ENCODE measurements at places on chromosomes 7 and 10.

DNA sequence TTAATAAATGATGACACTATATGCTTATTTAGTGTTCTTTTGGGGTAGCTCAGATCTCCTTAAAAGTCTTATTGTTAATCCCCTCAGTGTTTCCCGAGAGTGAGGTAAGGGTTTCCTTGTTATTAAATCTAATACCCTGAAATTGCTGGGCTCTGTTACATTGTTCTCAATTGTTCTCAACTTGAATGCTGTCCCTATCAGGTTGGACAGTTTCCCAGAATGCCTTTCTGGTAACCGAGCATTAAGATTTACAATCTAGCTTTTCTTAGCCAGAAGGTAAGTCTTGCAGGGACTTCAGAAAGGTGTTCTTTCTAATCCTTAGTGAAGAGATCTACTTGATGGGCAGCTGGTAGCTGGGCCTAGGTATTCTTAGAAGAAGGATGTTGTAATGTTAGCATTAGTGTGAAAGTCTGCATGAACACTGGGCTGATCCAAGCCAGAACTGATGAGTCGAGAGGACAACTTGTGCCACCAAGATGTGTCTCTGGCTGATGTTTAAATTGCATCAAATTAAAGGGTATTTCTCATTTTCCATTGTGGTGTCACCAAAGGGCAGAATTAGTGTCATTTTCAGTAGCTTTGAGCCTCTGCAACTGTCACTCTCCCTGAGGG, 89.9 kb downstream of the SND1 start:
- no peak for DNase-seq

GRCh38 chr7:13880789-13881188, 108.7 kb downstream of the ETV1 start:
- DNase-seq, result no peak

- no peak for DNase-seq
Measured at GRCh38 chr10:33136271-33136670, 178.2 kb upstream of the ITGB1 start.

DNA sequence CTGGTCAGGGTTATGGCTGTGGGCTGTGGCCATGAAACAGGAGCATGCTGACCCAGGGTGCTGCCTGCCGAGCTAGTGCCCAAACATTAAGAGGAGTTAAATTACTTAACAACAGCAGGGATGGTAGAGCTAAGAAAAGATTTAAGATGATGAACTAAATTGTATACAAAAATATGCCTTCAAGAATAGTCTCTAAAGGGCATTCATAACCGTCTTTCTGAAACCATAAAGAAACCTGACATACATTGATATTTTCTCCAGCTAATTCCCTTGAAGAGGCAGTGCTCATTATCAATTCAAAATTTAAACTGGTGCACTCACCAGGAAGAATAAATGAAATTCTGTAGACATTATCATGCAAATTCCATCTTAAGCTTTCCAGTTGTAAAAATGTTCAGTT, 265.8 kb upstream of the TAC1 start:
- DNase-seq, result no peak

GRCh38 chr7:75649462-75649861, 89.3 kb downstream of the HIP1 start:
- no peak for DNase-seq

DNA sequence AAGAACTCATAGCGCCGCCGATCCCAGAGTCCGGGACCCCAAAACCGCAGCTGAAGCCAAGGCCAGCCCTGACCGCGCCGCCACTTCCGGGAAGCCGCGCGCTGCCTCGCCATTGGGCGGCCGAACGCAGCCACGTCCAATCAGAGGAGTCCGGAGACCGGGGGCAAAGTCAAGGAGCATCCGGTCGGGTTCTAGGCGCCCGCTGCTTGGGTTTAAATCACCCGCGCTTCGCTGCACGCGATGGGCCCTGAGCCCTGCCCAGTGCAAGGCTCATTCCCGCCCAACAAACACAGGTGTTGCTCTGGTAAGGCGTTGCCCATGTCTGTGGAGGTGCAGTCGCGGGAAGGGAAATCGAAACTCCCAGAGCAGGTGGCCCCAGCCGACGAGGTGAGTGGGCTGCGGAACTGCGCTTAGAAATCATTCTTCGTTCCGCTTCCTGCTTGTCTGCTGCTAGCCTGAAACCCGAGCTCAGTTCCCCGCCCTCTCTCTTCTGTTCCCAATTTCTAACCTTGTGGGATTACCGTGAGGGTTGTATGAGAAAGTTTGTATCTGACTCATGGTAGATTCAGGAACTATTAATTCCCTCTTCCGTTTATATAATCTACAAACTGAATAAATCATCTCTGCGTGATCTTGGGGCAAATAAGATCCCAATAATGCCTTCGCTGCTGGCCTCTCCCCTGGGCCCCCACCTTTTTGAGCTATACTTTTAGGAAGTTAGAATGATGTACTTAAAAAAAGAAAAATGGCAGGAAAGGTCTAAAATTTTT, at the start of gene DCLRE1C:
Gene DCLRE1C, minus strand, starts transcription at position 96 of the 770 bp plus-strand sequence. Its CDS starts 86 bp downstream, at position 10.
- peak; percentile 79 for DNase-seq

- DNase-seq, result no peak
Measured at GRCh38 chr10:103849880-103850571, 5.3 kb downstream of the SH3PXD2A start.

GRCh38 chr10:17257466-17258321, 29.7 kb downstream of the VIM start:
- peak; percentile 42 for DNase-seq

DNA sequence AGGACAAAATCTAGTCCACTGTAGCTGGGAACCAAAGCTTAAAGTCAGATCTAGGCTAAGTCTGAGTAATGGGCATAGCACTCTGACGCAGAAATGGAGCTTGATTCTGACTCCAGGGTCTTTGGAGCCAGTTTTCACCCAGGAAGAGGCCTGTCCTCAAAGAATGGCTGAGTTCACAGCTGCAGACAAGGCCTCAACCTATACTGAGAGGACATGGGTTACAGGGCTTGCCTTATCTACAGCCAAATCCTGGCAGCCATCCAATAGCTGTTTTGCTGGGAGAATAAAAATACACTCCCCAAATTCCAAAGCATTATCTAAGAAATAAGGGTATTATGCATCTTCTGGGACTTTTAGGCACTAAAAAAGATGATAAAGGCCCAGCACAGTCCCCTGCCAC, 154.8 kb downstream of the RAPGEF5 start:
- no peak for DNase-seq

- DNase-seq, result no peak
Measured at GRCh38 chr7:132872034-132872433, 209.9 kb downstream of the CHCHD3 start.

- DNase-seq, result no peak
Measured at GRCh38 chr10:77072836-77073662, 564.6 kb downstream of the KCNMA1 start.

- no peak for DNase-seq
Measured at GRCh38 chr7:77320714-77321113, 95.4 kb downstream of the GSAP start.

DNA sequence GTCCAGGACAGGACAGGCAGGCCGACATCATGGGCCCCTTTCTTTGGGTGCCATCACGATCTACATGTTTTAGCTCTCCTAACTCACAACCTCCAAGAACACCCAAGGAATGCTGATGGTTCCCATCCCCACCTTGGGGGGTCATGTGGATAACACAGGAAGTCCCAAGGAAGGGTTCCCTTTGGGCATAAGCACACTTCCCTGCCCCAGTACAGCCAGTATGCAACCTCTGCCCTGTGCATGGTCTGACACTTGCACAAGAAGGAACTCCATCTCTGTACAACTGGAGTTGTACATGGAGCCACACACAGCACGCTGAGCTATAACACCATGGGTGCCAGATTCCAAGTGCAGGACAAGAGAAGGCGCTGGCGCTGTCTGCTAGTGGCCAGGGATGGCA, 11.0 kb downstream of the MAT1A start:
- DNase-seq, result no peak

DNA sequence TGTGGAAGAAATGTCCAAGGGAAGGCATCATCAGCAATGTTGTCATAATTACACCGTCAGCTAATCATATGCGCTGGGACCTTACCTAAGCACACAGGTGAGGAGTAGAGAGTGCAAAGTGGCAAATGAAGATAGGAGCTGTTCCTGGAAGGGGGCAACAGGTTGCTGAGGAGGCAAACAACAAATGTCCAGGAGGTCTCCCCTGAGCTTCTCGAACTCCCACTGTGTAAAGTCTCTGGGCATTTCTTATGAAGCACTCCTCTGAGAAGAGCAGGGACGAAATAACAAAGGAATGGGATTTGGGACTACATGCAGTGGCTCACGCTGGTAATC, 152.5 kb downstream of the DOCK4 start:
- no peak for DNase-seq

DNA sequence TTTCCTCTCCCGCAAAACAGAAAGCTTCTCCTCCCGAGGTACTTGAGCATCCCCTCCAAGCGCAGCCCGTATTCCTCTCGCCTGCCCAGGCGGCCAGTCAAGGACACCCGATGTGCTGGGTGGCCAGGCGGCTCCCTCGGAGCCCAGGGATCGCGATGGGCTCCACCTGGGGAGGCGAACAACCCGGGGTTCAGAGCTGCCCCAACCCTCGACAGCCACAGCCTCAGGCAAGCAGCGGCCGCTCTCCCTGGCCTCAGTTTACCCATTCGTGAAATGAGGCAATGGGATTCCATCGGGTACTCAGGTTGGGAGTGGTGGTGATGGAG, 147.4 kb downstream of the CYP26A1 start:
- DNase-seq, result no peak

- no peak for DNase-seq
Measured at GRCh38 chr10:11447586-11447985, 163.9 kb downstream of the USP6NL start.

GRCh38 chr7:132436121-132436520, 140.1 kb downstream of the PLXNA4 start:
- no peak for DNase-seq

DNA sequence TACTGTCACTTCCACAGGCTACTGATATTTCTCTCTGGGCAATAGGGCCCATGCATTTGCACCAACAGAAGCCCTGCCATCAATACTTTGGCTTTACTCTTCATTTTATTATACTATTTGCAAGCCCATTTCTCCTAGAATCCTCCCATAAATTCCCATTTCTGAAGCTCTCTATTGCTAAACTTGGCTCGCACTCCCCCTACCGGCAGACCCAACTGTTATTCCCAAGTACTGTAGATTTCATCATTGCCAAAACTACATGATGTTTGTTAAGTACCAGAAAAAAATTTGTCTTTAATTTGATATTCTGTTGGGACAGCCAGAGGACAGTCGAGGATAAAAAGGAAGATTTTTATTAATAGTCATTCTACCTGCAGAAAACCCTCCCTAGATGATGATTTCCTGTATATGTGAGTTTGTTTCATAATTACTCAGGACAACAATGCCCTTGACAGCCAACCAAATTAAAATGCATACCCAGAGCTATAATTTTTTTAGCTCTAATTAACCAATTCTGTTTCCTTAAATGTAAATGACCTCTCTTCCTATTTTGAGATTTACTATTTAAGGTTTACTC, 298.6 kb downstream of the REEP3 start:
- DNase-seq, result peak; percentile 10

- DNase-seq, result no peak
Measured at GRCh38 chr10:94409021-94409657, 6.8 kb downstream of the TBC1D12 start.

GRCh38 chr7:151280388-151281019, 32.0 kb upstream of the SMARCD3 start:
- no peak for DNase-seq

DNA sequence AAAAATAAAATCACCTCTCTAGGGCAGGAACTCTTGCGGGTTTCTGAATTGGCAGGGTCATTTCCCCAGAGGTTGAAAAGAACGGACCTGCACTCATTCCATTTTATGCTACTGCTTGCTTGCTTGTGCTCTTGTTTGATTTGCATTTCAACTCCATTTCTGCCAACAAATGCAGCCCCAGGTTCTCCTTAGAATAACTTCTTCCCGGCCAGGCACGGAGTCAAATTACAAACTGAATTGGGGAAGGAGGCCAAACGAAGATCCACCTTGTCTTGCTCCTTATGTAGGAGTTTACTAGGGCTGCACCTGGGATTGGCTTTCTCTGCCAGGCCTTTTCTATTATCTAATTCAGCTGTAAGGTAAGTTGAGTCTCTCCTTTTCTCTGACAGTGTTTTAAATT, 79.6 kb downstream of the HGF start:
- DNase-seq, result no peak

- DNase-seq, result no peak
Measured at GRCh38 chr7:100874300-100874576, 665 bp upstream of the SRRT start.

GRCh38 chr7:85734823-85735222, 548.0 kb upstream of the SEMA3D start:
- no peak for DNase-seq

GRCh38 chr10:67697724-67698131, 1.7 kb upstream of the CTNNA3 start:
- DNase-seq, result no peak

- DNase-seq, result no peak
Measured at GRCh38 chr10:94364482-94364881, 1.7 kb upstream of the NOC3L start.

DNA sequence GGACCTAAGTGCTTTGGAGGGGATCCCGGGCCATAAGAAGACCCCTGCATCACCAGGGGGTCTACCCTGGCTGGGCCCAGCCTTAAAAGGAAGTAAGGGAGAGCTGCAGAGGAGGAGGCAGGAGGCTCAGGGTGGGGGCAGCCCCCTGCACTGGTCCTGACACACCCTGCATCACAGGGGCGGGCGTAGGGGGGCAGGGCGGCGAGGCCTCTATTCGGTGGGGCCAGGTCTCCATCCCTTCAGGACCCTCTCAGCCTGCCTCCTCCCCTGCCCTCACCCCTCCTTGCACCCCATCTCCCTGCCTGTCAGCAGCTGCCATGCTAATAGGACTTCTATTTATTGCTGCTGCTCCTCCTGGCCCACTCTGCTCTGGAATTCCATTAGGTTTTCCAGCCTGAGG, 101.4 kb downstream of the C10orf105 start:
- no peak for DNase-seq

DNA sequence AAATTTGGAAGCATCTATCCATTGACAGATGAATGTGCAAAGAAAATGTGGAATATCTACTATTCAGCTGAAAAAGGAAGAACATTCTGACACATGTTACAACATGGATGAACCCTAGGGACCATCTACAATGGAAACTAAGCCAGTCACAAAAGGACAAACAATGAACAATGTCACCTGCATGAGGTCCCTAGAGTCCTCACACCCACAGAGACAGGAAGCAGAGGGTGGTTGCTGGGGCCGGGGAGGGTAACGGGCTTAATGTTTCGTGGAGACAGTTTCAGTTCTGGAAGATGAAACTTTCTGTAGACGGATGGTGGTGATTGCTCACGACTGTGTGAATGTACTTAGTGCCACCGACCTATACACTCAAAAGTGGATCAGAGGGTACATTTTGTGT, 282.9 kb downstream of the ADARB2 start:
- DNase-seq, result no peak

GRCh38 chr7:4753598-4754432, 21.6 kb upstream of the AP5Z1 start:
- DNase-seq, result peak; percentile 91

All from stimulated activated CD4-positive, alpha-beta T cell treated with anti-CD3 and anti-CD28 coated beads, Interleukin-2, amount 100 ng/mL, for 48 hours (primary cell).